ENCODE measurements at places on chromosomes 1 and 21.
A peak's percentile ranks its signal among the peaks of the same experiment; 100 is the strongest.

DNA sequence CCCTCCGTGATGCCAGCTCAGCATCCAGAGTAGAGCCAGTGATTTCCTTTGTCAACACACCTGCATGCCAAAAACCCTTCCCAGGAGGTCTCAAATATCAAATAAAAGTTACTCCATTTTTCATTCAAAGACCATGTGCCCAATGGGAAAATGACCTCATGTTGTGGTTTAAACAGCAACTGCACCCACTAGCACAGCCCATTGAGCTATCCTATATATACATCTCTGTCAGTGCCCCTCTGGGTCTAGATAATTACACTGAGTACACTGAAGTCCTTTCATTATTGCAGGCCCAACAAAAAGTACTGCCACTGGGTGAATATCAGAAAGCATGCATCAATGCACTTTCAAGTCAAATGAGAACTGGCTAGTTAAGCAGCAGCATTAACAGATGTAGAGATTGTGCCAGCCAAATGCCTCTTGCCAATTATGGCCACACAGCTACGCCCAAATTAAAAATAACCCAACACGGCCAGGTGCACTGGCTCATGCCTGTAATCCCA, 117.7 kb downstream of the SLC45A1 start:
- DNase-seq = no peak

DNA sequence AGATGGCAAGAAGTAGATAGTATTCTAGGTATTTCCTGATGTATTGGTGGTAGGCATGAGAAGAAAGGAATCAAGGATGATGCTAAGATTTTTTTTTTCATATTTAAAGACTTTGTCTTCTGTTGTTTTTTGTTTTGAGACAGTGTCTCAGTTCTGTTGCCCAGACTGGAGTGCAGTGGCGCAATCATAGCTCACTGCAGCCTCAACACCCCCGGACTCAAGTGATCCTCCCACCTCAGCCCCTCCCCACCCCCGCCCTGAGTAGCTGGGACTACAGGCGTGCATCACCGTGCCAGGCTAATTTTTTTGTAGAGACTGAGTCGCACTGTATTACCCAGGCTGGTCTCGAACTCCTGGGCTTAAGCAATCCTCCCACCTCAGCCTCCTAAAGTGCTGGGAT, 2.8 kb upstream of the CAPZB start:
- DNase-seq = no peak

DNA sequence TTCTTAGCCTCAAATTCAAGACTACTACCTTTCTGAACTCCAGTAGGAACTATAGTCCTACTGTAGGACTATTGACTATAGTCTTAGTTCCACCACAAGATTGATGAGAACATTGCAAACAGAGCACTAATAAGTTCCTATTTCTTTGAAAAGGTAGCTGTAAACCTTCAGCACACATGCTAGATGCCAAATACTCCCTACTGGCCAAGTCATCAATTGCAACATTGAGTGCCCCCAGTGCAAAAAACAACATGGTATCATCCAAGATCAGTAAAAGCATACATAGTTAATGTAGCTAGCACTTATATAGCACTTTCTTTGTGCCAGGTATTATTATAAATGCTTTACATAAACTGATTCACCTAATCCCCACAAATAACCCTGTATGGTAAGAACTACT, 99.8 kb downstream of the MRPL39 start:
- no peak for DNase-seq

DNA sequence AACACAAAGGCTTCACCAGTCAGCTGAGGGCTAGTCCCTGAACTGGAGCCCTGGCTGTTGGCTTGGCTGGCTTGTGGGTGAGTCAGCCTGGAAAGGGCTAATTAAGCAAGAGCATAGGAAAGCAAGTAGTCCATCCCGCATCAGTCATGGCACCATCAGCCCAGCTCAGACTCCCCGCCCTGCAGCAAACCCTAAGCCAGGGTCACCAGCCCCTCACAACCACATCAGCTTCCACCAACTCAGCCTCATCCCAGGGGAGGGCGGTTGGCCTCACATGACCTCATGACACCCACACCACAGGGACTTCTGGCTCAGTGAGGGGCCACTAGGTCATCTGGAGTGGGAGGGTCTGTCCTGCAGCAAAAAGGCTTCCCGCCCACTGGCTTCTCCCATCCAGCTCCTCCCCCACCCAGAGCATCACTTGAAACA, 7.0 kb upstream of the SPATC1L start:
- DNase-seq = peak; percentile 68

GRCh38 chr1:191577213-191577612, 581.0 kb upstream of the RGS18 start:
- no peak for DNase-seq

GRCh38 chr1:201059871-201060555, 36.5 kb upstream of the KIF21B start:
- DNase-seq = no peak
